ENCODE measurements at places on chromosomes 3 and 15. TPM values are rescaled to one million over a fixed set of nuclear protein-coding genes. Genes with fewer than 3 reads are reported as not detected.

The EBLN2 gene
- total RNA-seq = 6.1 TPM

The POLQ gene
- 13.7 TPM for total RNA-seq

The RAF1 gene
- 63.4 TPM for total RNA-seq

The CYP11A1 gene
- not detected for total RNA-seq

The SLC12A8 gene
- 16.8 TPM for total RNA-seq

The SLC28A2 gene
- total RNA-seq = not detected

GRCh38 chr3:196981657-196982056 is 13.0 kb upstream of the PIGZ start:
- no peak for DNase-seq

- DNase-seq = no peak
These were observed 223.2 kb downstream of the MTHFS start for GRCh38 chr15:79673416-79674123.

DNA sequence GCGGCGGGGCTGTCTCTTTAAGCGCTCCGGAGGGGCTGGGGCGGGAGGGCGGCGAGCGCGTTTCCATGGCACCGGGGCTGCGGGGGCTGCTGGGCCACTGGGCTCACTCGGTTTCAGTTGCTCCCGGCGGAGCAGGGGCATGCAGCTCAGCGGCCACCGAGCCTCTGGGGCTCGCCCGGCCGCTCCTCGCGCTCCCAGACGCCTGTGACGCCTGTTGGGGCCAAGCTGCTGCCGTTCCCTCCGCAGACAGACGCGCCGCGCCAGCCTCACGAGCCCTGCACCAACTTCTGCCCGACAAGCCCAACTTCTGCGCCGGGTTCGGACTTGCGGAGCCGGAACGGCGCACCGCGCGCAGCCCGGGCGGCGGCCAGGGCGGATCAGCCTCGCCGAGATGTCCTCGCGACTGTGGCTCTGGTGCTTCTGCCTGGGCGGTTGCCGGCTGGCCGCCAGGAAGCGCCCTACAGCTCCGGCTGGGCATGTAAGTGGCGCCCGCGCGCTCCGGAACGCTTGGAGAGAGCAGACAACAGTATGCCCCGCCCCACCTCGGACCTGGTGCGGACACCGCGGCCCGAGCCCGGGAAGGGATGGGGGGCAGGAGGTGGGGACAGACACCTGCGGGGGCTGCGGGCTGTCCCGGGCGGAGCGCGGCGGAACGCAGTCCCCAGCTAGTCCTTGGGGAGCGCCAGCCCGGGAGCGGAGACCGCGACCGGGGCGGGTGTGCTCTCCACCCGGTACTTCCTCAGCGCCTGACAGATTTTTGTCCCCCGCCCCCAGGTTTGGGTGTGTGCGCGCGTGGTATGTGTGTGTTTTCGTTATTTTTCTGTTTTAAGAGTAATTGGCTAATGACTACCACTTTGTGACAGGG is 154.1 kb upstream of the GOLIM4 start:
- peak; percentile 90 for DNase-seq

DNA sequence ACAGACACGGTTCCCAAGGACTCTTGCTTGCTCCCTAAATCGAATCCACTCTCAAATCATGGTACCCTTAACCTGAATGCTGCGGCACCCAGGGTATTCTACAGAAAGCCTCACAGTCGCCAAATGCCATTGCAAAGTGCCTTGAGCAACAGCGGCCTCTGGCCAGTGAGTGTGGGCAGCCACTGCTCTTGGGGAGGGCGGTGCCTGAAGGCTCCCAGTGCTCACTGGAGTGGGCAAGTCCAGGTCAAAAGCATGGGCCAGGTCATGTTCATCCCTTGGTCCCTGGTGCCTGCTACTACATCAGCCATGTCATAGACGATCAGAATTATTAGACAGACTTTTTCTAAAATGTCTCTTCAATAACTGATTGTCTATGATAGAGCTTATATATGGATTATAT is 82.5 kb downstream of the ADAMTS17 start:
- DNase-seq = no peak

GRCh38 chr3:5110337-5110736 is 11.8 kb upstream of the ARL8B start:
- DNase-seq = no peak

DNA sequence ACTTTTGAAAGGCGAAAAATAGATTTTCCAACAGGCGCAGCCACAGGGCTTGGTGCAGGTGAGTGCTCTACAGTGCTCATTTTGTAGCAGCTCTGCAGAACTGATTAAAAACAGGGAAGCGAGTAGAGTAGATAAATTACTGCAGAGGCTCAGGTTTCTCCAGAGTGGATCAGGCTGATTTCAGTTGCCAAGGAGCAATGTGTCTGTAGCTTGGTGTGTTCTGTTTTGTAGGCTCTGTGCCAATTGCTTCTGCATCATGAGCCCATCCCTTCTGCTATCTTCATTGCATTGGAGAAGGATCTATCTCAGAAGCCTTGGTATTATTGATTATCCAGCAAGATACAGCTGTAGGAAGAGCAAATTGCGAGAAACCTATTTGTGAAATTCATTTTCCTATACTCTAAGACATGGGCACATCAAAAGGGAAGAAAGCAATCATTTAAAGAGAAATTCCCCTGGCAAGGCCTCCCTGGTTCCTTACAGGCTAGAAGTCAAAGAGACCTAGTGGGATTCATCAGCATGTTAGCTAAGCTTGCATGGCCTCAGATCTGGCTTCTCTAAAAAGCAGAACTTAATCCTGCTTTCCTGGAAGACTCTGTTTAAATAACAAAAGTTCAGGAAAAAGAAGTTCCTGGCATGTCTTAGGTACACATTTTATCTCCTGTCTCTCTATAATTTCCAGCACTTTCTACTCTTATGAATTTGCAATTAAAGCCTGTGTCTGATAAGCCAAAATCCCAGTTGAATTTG is 432.4 kb upstream of the ATP10A start:
- DNase-seq = no peak

DNA sequence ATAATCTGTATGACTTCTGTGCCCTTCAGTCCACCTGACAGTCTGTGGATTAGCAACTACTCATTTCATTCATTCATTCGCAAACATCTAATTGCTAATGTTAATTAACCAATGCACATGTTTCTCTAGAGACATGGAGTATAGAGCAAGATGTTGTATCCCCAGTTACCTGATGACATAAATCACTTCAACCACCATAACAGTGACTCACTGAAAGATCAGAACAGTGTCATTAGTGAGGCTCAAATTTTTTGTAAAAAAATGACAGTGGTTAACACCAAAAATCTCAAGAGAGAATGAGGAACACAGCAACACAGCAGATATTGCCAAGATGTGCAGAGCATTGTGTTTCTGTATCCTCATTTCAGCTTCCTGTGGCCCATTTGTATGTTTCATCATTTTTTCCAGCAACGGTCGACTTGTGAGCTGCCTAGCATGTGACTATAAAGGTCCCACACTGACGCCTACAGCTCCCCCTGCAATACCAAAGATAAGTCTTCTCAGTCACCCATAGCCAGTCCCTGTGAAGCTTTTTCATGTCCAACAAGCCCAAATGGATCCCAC is 3.7 kb upstream of the PLD1 start:
- DNase-seq = no peak

GRCh38 chr15:42392309-42393024 is 33.2 kb downstream of the CAPN3 start:
- DNase-seq = peak; percentile 40

- peak; percentile 73 for DNase-seq
These were observed 62.7 kb upstream of the ZNF148 start for GRCh38 chr3:125437631-125438435.

DNA sequence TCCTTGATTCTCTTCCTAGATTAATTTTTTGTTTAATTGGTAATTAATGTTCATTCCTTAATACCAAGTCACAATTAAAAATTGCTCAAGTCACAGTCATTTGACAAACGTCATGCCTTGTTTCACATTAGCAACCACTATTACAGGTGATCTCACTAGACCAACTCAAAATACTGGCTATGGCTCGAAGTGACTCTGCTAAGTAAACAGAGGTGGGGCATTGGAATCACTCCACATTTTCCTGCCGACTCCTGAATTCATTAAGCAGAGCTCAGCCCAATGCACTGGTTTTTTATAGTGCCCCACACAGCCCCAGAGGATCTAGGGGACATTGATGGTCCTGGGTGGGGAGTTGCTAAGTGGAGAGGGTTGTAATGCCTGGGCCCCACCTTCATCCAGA is 201.2 kb upstream of the NSMCE3 start:
- peak; percentile 0 for DNase-seq

- no peak for DNase-seq
These were observed 33.3 kb downstream of the PCSK6 start for GRCh38 chr15:101456057-101456739.

DNA sequence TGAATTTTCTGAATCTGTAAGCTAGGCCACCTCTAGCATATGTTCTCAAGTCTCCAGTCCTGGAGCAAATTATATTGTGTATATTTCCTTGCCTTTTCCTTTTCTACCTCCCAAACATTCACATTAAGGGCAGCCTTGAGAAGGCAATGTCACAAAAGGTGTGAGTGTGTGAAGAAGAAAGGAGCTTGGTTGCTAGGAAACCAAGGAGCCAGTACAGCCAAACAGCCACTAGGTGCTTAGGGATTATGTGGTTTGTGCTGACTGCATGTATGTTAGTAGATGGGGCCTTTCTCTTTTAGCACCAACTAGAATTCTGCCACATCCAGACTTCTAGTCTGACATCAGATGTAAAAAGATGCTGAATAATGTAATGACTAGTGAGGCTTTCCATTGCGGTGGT is 118.8 kb upstream of the DAZL start:
- no peak for DNase-seq

- peak; percentile 14 for DNase-seq
These were observed 534.6 kb downstream of the FOXP1 start for GRCh38 chr3:71048948-71049347.

DNA sequence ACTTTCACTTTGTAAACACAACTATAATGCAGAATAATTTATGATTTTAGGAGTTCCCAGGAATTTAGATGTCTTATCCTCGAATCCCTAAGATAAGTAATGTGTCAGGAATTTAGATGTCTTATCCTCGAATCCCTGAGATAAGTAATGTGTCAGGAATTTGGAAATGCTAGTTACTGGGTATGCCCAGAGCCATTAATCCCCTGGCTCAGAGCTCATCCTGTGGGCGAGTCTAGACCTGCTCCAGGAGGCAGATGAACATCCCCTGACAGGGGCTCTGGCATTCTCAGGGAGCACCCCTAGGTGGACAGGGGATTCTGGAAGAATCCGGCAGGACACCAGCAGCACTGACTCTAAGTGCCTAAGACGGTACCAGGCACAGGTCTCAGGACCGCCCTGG is 163.3 kb downstream of the ARRDC4 start:
- no peak for DNase-seq

DNA sequence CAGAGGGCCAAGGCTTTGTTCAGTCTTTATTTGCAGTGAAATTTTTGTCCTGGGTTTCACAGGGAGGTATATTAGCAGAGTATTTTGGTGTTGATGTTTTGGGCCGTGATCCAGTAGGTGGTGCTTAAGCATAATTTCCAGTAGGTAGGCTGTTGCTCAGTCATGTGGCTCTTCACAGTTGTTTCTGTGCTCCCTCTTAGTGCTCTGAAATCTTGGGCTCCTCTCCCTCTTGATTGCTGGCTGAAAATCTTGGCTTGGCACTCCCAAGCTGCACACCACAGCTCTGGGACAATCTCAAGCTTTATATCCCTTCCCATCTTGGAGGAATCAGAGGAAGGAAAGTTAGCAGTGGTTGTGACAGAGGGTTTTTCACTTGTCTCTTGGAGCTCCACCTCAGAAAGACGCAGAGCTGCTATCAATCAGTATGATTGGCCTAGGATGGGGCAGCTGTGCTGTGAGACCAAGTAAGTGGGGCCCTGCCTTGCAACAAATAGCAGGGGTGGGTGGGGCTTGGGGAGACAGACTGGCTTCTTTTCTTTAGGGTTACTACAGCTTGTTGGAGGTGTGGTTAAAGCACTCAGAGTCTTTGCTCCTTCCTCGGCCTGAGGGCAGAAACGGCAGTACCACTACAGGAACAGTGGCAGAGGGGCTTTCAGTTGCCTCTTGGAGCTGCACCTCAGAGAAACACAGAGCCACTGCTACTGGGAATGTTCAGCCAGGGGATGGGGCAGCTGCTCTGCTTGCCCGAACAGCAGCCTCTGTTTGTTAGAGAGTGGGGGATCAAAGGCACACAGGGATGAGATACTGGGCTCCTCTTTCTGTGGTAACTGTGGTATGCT is 627.0 kb downstream of the SI start:
- DNase-seq = no peak

DNA sequence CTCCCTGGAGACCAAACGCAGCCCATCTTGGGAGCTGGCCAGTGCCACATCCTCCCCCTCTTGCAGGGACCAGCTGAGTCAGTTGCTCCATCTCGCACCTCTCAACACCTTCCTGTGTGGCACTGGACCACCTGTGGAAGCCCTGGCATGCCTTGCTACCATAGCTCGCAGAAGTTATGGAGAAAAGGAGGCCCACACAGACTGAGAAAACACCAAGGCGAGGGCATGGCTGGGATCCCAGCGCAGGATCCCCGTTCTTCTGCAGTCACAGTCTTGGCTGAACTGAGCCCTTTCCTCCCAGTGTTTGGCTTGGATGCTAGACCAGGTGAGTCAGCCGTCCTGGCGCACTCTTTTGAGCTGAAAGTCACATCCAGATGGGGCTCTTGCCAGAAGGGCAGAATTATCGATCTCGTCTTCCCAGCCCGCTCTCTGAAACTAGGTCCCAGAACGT is 46.9 kb downstream of the CHRD start:
- DNase-seq = peak; percentile 24

- peak; percentile 1 for DNase-seq
These were observed 4.2 kb downstream of the OCA2 start for GRCh38 chr15:28094732-28095521.

- no peak for DNase-seq
These were observed 65.1 kb upstream of the EPHA3 start for GRCh38 chr3:89042236-89042835.

DNA sequence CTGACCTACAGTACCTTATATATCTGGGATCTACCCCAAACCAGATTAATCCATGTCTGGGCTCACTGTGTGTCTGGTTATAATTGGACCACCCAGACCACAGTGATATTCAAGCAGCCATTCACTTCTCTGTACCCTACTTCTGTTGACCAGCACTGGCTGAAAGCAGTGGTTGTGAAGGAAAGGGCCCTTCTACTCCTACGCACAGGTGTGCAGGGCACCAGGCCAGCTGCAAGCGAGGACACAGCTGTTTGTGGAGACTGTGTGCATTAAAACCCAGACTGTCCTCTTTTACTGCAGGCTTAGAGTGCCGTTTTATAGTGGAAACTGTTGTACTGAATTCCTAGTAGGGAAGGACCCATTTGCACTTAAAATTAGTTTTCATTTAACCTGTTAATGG is 29.5 kb downstream of the CTDSPL start:
- no peak for DNase-seq

Measured in Calu3 (cell line).